ENCODE measurements at places on chromosomes 12 and 14. TPM values are rescaled to one million over a fixed set of nuclear protein-coding genes. Genes with fewer than 3 reads are reported as not detected.

Gene SCN8A
- polyA plus RNA-seq: 9.7 TPM

DNA sequence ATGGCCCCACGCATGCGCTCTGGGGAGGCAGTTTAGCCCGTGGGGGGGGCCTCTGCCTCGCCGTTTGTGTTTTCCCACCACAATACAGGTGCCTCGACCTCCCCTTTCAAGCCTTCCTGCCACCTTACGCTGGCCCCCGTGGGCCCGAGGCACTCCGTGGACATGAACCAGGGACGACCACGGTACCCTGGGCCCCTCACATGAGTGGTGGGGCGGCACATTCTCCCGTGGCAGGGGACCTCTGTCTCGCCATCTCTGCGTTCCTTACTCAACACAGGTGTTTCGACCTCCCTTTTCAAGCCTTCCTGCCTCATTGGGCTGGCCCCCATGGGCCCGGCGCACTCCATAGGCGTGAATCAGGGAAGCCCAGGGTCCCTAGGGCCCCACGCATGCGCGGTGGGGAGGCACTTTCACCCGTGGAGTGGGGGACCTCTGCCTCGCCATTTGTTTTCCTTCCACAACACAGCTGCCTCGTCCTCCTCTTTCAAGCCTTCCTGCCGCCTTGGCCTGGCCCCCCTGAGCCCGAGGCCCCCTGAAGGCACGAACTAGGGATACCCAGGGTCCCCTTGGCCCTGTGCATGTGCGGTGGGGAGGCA, 339.5 kb downstream of the ALG10 start:
- H3K27me3 ChIP-seq: peaks cover 78% of the 10 kb centered on the region
- no peaks in the 10 kb centered on the region for H3K36me3 ChIP-seq
- no peak overlapping the region for H3K27ac ChIP-seq
- no peak overlapping the region for H3K4me3 ChIP-seq
- DNase-seq: no peak

DNA sequence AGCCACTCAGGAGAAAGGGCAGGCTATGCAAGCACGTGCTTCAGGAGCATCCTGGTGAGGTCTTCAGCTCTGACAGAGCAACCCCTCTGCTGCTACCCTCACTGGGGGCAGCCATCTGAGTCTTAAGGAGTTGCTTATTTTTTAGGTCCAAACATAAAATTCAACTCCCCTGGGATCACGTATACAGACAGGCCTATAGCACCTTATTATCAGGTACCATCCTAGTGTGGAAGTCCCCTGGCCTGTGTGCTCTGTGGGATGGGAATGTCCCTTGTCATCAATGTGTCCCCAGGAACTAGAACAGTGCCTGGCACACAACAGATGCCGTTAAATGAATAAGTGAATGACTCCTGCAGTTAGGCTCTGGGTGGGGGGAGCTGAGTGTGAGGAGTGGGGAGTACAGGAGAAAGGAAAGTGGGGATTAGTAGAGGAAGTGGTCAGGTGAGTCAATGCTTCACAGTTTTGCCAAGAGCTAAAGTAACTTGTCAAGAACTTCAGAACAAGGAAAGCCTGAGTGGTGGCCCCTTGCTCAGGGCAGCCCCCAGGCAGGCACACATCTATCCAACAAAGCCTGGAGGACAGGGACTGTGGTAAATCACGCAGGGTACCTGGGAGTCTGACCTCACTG, 33.5 kb downstream of the DAD1 start:
- H3K36me3 ChIP-seq: no peaks in the 10 kb centered on the region
- no peak overlapping the region for H3K4me3 ChIP-seq
- DNase-seq: no peak

- H3K36me3 ChIP-seq: no peaks in the 10 kb centered on the region
- no peak for DNase-seq
- H3K4me1 ChIP-seq: peaks cover 5% of the 10 kb centered on the region
- H3K27ac ChIP-seq: no peak overlapping the region
These were observed 85.0 kb downstream of the CRADD start for GRCh38 chr12:93762059-93762719.

- no peaks in the 10 kb centered on the region for H3K27me3 ChIP-seq
- no peaks in the 10 kb centered on the region for H3K36me3 ChIP-seq
- no peaks in the 10 kb centered on the region for H3K4me1 ChIP-seq
- H3K27ac ChIP-seq: no peak overlapping the region
These were observed 59.8 kb downstream of the SERPINA3 start for GRCh38 chr14:94671870-94672444.

Gene SLC25A21
- polyA plus RNA-seq: not detected

GRCh38 chr14:21384494-21384851, 654 bp upstream of the SUPT16H start:
- H3K27me3 ChIP-seq: no peaks in the 10 kb centered on the region
- H3K36me3 ChIP-seq: peaks cover 28% of the 10 kb centered on the region

- H3K27me3 ChIP-seq: no peaks in the 10 kb centered on the region
- H3K27ac ChIP-seq: peak overlapping the region; percentile 95
- H3K4me3 ChIP-seq: no peak overlapping the region
- no peaks in the 10 kb centered on the region for H3K4me1 ChIP-seq
- H3K36me3 ChIP-seq: no peaks in the 10 kb centered on the region
These were observed 185.2 kb upstream of the RTL1 start for GRCh38 chr14:101088714-101089113.

Gene ARHGAP9
- polyA plus RNA-seq: 1.0 TPM

GRCh38 chr14:79136071-79137044, 966.2 kb downstream of the NRXN3 start:
- H3K27ac ChIP-seq: no peak overlapping the region
- H3K4me3 ChIP-seq: no peak overlapping the region
- H3K36me3 ChIP-seq: no peaks in the 10 kb centered on the region
- DNase-seq: no peak

Gene VDR
- polyA plus RNA-seq: 0.29 TPM

DNA sequence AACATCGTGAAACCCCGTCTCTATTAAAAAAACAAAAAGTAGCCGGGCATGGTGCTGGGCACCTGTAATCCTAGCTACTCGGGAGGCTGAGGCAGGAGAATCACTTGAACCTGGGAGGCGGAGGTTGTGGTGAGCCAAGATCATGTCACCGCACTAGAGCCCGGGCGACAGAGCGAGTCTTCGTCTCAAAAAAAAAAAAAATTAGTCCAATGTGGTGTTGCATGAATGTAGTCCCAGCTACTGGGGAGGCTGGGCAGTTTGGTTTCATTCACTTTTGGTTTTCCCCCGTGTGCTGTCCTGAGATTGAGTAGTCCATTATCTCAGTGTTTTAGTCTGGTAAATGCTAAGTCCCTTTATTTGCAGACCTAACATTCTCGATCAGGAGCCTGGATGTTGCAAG, 19.5 kb downstream of the RPS29 start:
- no peaks in the 10 kb centered on the region for H3K27me3 ChIP-seq
- no peak overlapping the region for H3K4me3 ChIP-seq
- no peaks in the 10 kb centered on the region for H3K36me3 ChIP-seq
- H3K4me1 ChIP-seq: no peaks in the 10 kb centered on the region
- DNase-seq: no peak

DNA sequence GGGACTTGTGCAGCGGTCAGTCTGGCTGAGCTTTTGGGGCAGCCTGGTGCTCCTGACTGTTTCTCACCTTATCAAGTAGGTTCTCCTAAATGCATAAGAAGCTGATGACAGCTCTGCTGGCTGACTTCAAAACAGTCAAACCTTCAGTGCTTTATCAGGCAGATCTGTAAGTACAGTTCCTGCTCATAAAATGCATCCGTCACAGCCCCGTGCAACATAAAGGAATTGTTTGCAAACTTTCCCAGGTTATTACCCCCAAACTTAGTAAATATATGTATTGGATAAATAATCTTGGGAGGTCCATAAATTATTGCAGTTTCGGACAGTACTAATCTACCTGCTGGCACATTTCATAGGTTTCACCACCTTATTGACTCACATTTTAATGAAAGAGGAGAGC, 10.7 kb downstream of the TUNAR start:
- no peak for DNase-seq
- H3K36me3 ChIP-seq: no peaks in the 10 kb centered on the region
- no peaks in the 10 kb centered on the region for H3K27me3 ChIP-seq
- no peak overlapping the region for H3K27ac ChIP-seq

GRCh38 chr12:100995771-100996170, 201.2 kb downstream of the ANO4 start:
- H3K27me3 ChIP-seq: no peaks in the 10 kb centered on the region
- no peak for DNase-seq
- no peak overlapping the region for H3K27ac ChIP-seq
- H3K4me3 ChIP-seq: no peak overlapping the region

GRCh38 chr12:116761499-116761898, 23.4 kb downstream of the RNFT2 start:
- H3K27ac ChIP-seq: no peak overlapping the region
- DNase-seq: no peak
- H3K27me3 ChIP-seq: no peaks in the 10 kb centered on the region
- H3K4me3 ChIP-seq: no peak overlapping the region

- H3K27me3 ChIP-seq: no peaks in the 10 kb centered on the region
- peaks cover 17% of the 10 kb centered on the region for H3K4me1 ChIP-seq
- no peak overlapping the region for H3K4me3 ChIP-seq
- H3K27ac ChIP-seq: peak overlapping the region; percentile 98
These were observed 2.5 kb upstream of the ACTN1 start for GRCh38 chr14:68981539-68981976.

DNA sequence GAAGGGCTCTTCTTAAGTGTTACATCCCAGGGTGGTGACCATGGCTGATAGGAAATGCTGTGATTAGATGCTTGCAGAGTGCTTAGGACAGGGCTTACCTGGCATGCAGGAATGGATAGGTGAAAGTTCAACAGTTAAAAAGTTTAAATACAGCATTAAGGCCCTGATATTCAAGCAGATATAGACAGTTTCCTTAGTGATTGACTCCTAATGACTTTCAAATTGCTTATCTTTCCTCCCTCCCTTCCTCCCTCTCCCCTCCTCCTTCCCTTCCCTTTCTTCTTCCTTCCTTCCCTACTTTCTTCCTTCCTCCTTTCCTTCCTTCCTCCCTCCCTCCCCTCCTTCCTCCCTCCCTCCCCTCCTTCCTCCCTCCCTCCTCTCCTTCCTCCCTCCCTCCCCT, 244.6 kb upstream of the NOS1 start:
- no peak overlapping the region for H3K4me3 ChIP-seq
- no peaks in the 10 kb centered on the region for H3K4me1 ChIP-seq
- no peak overlapping the region for H3K27ac ChIP-seq
- DNase-seq: no peak
- no peaks in the 10 kb centered on the region for H3K36me3 ChIP-seq

DNA sequence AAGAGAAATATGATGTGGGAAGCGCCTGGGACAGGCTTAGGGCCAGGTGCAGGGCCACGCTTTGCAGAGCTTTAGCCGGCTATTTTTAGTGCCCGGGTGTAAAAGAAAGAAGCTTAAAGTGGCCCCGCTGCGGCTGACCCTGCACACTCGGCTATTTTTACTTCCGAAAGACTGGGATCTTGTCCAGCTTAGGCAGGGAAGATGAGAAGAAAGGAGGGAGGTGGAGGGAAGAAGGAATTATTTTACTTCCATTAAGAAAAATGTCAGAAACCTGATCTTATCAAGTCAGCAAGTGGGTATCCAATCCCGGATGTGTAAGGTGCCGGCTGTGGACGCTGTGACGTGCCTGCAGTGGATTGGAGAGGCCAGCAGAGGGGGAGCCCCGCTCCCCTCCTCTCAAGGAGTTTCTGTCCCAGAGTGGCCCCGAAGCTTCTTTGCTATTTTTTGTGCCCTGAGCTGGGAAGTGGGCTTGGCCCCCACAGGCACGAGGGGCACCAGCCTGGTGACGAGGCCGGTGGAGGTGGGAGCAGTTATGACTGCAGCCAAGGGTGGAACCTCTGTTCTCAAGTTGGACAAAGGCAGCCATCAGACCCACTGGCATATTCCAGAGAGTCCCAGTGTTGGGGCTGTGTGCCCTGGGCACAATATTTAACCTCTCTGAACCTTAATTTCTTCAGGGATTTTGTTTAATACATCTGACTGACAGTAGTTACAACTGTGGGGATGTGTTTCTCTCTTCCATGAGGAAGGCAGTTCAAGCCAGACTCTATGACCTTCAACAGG, 97.7 kb downstream of the ESRRB start:
- H3K36me3 ChIP-seq: no peaks in the 10 kb centered on the region
- no peak for DNase-seq
- H3K4me1 ChIP-seq: no peaks in the 10 kb centered on the region
- 0 out of 2 replicates have a peak, but pooled peaks cover 7% of the 10 kb centered on the region for H3K27me3 ChIP-seq
- no peak overlapping the region for H3K4me3 ChIP-seq

GRCh38 chr14:105939810-105940508, 413.6 kb downstream of the TMEM121 start:
- H3K4me3 ChIP-seq: no peak overlapping the region
- no peak for DNase-seq
- no peak overlapping the region for H3K27ac ChIP-seq
- H3K36me3 ChIP-seq: no peaks in the 10 kb centered on the region

GRCh38 chr12:100473716-100474150, at the start of gene NR1H4:
TSS of gene NR1H4 (plus strand) at chr12:100473866. CDS start at chr12:100493324, 19,458 bp downstream.
- H3K36me3 ChIP-seq: no peaks in the 10 kb centered on the region
- H3K27ac ChIP-seq: no peak within 1 kb of the TSS
- no peaks in the 10 kb centered on the region for H3K4me1 ChIP-seq
- no peak for DNase-seq
- no peaks in the 10 kb centered on the region for H3K27me3 ChIP-seq

Gene CLEC1B
- not detected for polyA plus RNA-seq

Gene RACGAP1
- polyA plus RNA-seq: 21.5 TPM

- H3K4me3 ChIP-seq: no peak overlapping the region
- no peak for DNase-seq
- no peak overlapping the region for H3K27ac ChIP-seq
- no peaks in the 10 kb centered on the region for H3K4me1 ChIP-seq
These were observed 70.3 kb downstream of the ACTN1 start for GRCh38 chr14:68908803-68909202.

DNA sequence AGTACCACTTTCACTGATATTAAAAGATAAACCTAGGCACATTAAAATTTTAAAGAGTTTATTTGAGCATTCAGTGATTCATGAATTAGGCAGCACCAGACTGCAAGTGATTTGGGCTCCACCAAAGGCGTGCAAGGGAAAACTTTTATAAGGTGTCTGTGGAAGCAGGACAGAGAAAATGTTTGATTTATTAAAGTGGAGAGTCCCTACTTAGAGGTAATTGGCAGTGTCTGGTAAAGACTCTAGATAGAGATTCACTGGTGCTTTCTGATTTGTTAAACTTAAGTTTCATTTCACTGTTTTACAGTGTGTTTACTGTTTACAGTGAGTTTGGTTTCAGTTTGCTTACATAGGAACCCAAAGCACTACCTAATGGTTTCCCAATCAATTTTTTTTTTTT, 72.8 kb downstream of the ANKS1B start:
- H3K27ac ChIP-seq: peak overlapping the region; percentile 91
- no peak for DNase-seq
- H3K4me3 ChIP-seq: no peak overlapping the region
- no peaks in the 10 kb centered on the region for H3K36me3 ChIP-seq

DNA sequence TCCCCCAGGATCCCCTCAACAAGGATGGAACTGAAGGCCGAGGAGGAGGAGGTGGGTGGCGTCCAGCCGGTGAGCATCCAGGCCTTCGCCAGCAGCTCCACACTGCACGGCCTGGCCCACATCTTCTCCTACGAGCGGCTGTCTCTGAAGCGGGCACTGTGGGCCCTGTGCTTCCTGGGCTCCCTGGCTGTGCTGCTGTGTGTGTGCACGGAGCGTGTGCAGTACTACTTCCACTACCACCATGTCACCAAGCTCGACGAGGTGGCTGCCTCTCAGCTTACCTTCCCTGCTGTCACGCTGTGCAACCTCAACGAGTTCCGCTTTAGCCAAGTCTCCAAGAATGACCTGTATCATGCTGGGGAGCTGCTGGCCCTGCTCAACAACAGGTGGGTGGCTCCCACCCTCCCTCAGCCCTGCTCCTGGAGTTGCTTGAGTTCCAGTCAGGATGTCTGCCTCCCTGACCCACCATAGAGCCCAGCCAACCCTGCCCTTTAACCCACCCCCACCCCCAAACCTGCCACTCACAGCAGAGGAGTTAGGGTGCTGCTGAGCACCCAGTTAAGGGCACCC, 1.4 kb downstream of the ASIC1 start:
- H3K27ac ChIP-seq: no peak overlapping the region
- H3K4me1 ChIP-seq: peaks cover 7% of the 10 kb centered on the region
- DNase-seq: no peak
- H3K27me3 ChIP-seq: no peaks in the 10 kb centered on the region
- H3K4me3 ChIP-seq: no peak overlapping the region

Data from SK-N-SH (cell line).